ENCODE measurements at places on chromosomes 13 and 19. TPM values are rescaled to one million over a fixed set of nuclear protein-coding genes. Genes with fewer than 3 reads are reported as not detected.

The CERS1 gene
- total RNA-seq = 5.0 TPM

The PGLYRP1 gene
- not detected for total RNA-seq

The TGFBR3L gene
- total RNA-seq = 1.7 TPM

The PRTN3 gene
- not detected for total RNA-seq

The FSD1 gene
- total RNA-seq = 14.9 TPM

The CD33 gene
- total RNA-seq = not detected

The GSX1 gene
- total RNA-seq = not detected

The APOE gene
- 7.2 TPM for total RNA-seq

The KLK3 gene
- 0.09 TPM for total RNA-seq

The COMMD6 gene
- total RNA-seq = 140 TPM

The SYNGR4 gene
- not detected for total RNA-seq

The ZNF296 gene
- not detected for total RNA-seq

The IGFL2 gene
- not detected for total RNA-seq

The DUS3L gene
- 22.9 TPM for total RNA-seq

The ATP8A2 gene
- total RNA-seq = 0.09 TPM

The ITGBL1 gene
- total RNA-seq = 183 TPM

The PDX1 gene
- not detected for total RNA-seq

The KASH5 gene
- not detected for total RNA-seq

The ZNF285 gene
- 3.9 TPM for total RNA-seq

The DAND5 gene
- total RNA-seq = not detected

The CYP4F2 gene
- not detected for total RNA-seq

The FFAR3 gene
- total RNA-seq = not detected

The ZNF556 gene
- total RNA-seq = not detected

The C1QTNF9B gene
- total RNA-seq = 0.95 TPM

The PAK4 gene
- total RNA-seq = 5.2 TPM

The FGF14 gene
- 3.0 TPM for total RNA-seq

The TMEM86B gene
- total RNA-seq = 1.5 TPM

The ITM2B gene
- total RNA-seq = 76.5 TPM

The ZNF613 gene
- total RNA-seq = 10.2 TPM

The IL12RB1 gene
- 0.32 TPM for total RNA-seq

The TLE6 gene
- 0.63 TPM for total RNA-seq

The ATP4B gene
- total RNA-seq = not detected

The HIPK4 gene
- total RNA-seq = 0.16 TPM

The PTH2 gene
- total RNA-seq = not detected

The ZNF585A gene
- 8.0 TPM for total RNA-seq

The SLC10A2 gene
- total RNA-seq = not detected

The ACP5 gene
- 0.95 TPM for total RNA-seq

The MOB3A gene
- total RNA-seq = 19.2 TPM

The RPS15 gene
- total RNA-seq = 253 TPM

The KIR3DL2 gene
- not detected for total RNA-seq

The TSHZ3 gene
- total RNA-seq = 4.2 TPM

The LILRB4 gene
- not detected for total RNA-seq

The GZMM gene
- total RNA-seq = not detected

The LRRC63 gene
- under 0.01 TPM for total RNA-seq

The ZNF682 gene
- 1.0 TPM for total RNA-seq

The TSSK6 gene
- 1.9 TPM for total RNA-seq

Data from bronchial smooth muscle cell (primary cell).